Tibial nerve (tissue), 4 donors: ENCODE measurements at places on chromosomes 6 and 20. TPM values are rescaled to one million over a fixed set of nuclear protein-coding genes. Genes with fewer than 3 reads are reported as not detected.

GRCh38 chr6:129635396-129636130 lies 74.4 kb downstream of the ARHGAP18 start:
- H3K36me3 ChIP-seq: no peaks in the 10 kb centered on the region
- H3K4me3 ChIP-seq: no peak overlapping the region
- no peak for DNase-seq
- no peak overlapping the region for H3K27ac ChIP-seq
- no peaks in the 10 kb centered on the region for H3K27me3 ChIP-seq

- DNase-seq: no peak
- H3K4me3 ChIP-seq: no peak overlapping the region
- H3K4me1 ChIP-seq: no peaks in the 10 kb centered on the region
- H3K27me3 ChIP-seq: no peaks in the 10 kb centered on the region
Measured at GRCh38 chr6:147949981-147950622, 392.5 kb upstream of the SASH1 start.

DNA sequence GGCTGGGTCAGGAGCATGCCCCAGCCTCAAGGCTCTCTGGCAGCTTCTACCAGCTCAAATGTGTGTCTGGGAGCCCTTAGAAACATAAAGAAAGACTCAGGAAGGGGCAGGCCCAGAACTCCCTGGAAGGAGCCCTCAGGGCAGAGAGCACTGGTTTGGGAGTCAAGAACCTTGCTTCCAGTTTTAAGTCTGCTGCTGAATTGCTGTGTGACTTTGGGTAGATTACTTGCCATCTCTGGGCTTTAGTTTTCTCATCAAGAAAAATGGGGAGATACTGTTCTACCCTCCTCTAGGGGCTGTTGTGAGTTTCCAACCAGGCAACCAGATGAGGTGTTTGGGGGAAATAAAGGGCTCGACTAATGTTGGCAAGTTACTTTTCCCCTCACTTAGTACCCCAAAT lies 8.8 kb downstream of the GDAP1L1 start:
- no peaks in the 10 kb centered on the region for H3K27me3 ChIP-seq
- H3K36me3 ChIP-seq: no peaks in the 10 kb centered on the region
- H3K27ac ChIP-seq: no peak overlapping the region
- DNase-seq: no peak
- no peaks in the 10 kb centered on the region for H3K4me1 ChIP-seq
- H3K4me3 ChIP-seq: no peak overlapping the region

- no peaks in the 10 kb centered on the region for H3K36me3 ChIP-seq
- H3K27me3 ChIP-seq: no peaks in the 10 kb centered on the region
- no peaks in the 10 kb centered on the region for H3K4me1 ChIP-seq
- no peak for DNase-seq
Measured at GRCh38 chr20:48597521-48598302, 230.1 kb downstream of the PREX1 start.

DNA sequence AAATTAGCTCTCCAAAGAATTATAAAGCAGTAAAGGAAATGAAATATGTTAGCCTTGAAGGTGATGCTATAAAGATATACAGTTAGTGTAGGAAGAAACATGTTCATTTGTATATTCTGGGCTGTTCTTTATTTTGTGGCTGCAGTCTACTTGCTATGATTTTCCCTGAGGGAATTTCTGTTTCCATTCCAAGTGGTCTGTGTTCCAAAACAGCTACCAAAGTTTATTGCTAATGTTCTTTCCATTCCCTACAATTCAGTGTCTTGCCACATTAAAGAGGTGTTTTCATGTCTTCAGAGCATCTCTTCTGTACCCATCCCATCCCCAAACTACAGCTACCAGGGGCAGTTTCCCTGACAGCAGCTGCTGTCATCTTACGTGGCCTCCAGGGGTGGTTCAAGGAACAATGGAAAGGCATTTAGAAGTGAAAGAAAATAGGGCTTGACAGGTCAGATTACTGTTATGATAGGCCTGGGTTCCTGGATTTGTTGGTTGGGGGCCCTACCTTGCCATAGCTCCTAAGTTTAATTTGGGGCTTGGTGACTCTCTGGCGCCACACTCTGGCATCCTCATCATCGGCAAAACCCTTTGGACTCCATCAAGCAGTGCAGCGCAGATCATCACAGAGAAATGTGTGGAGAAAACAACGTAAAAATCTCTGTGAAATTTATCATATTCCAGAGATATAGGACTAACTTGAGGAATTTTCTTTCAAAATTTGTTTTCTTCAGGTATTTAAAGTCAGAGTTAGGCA lies 33.8 kb upstream of the AIG1 start:
- no peaks in the 10 kb centered on the region for H3K27me3 ChIP-seq
- H3K4me3 ChIP-seq: no peak overlapping the region
- H3K4me1 ChIP-seq: peaks cover 5% of the 10 kb centered on the region
- peak; percentile 28 for DNase-seq

DNA sequence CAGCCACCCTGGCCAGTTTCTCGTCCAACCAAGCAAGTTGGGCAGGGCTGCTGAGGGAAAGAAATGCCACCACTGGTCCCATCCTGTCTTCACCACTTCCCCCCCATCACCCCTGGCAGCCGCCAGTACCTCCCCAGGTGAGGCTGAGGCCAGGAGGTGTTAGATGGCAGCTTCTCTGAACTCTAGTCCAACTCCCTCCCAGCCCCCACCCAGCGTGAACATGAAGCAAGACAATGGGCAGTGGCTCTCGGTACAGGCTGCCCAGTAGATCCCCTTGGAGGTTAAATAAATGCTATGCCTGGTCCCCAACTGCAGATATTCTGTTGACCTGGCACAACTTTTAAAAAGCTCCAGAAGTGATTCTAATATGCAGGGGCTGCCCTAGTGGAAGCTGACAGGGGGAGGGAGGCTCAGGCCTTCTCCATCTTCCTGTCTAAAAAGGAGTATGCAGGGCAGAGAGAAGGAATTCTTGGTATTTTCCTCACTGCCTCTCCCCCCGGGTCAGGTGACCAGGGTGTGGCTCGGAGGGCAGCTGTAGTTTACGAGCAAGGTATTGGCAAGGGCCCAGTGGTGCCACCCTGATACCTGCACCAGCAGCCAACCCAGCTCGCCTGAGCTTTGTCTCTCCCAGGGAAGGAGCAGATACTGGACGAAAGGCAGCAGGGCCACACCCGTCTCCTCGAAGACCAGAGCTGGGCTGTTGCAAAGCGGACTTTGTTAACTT lies 25.7 kb downstream of the KCNK5 start:
- no peak for DNase-seq
- no peaks in the 10 kb centered on the region for H3K27me3 ChIP-seq
- no peak overlapping the region for H3K4me3 ChIP-seq
- peak overlapping the region; percentile 52 for H3K27ac ChIP-seq
- H3K36me3 ChIP-seq: no peaks in the 10 kb centered on the region
- peaks cover 38% of the 10 kb centered on the region for H3K4me1 ChIP-seq

GRCh38 chr20:19849341-19850197 lies 91.5 kb downstream of the RIN2 start:
- peaks cover 12% of the 10 kb centered on the region for H3K4me1 ChIP-seq
- H3K27me3 ChIP-seq: no peaks in the 10 kb centered on the region
- no peak overlapping the region for H3K4me3 ChIP-seq
- DNase-seq: no peak
- no peaks in the 10 kb centered on the region for H3K36me3 ChIP-seq

- no peaks in the 10 kb centered on the region for H3K4me1 ChIP-seq
- H3K27me3 ChIP-seq: no peaks in the 10 kb centered on the region
- no peak for DNase-seq
- no peak overlapping the region for H3K4me3 ChIP-seq
- no peaks in the 10 kb centered on the region for H3K36me3 ChIP-seq
Measured at GRCh38 chr20:43658723-43659419, 8.0 kb upstream of the MYBL2 start.

DNA sequence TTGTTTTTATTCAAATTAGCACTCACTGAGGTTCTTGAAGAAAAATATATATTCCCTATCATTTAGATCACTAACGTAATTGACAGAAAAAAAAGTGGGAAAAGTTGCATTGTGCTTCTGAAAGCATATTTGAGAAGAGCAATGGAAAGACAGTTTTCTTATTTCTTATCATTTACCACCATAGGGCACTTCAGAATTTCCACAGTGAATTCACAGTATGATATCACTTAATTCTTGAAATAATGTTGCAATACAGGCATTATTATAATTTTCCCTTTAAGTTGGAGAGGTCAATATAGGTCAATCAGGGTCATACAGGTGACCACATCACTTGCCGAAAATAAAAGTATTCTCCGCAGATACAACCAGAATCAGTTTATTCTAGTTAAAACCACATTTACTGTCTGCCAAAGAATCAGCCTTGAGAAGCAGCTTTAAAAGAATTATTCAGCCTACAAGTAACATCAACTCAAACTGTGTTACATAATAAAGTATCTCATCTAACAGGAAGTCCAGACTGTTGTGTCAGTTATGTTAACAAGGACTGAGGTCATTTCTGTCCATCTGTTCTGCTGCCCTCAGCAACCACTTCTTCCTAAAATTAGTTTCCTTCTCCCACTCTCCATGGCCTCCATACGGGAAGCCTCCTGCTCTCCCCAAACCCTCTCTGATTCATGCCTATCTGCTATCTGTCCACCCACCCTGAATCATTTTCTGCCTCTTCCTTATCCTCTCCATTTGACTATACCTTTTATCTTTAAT lies 121.2 kb downstream of the SIM1 start:
- no peak overlapping the region for H3K27ac ChIP-seq
- no peaks in the 10 kb centered on the region for H3K36me3 ChIP-seq
- no peaks in the 10 kb centered on the region for H3K4me1 ChIP-seq
- no peaks in the 10 kb centered on the region for H3K27me3 ChIP-seq
- no peak for DNase-seq
- no peak overlapping the region for H3K4me3 ChIP-seq

DNA sequence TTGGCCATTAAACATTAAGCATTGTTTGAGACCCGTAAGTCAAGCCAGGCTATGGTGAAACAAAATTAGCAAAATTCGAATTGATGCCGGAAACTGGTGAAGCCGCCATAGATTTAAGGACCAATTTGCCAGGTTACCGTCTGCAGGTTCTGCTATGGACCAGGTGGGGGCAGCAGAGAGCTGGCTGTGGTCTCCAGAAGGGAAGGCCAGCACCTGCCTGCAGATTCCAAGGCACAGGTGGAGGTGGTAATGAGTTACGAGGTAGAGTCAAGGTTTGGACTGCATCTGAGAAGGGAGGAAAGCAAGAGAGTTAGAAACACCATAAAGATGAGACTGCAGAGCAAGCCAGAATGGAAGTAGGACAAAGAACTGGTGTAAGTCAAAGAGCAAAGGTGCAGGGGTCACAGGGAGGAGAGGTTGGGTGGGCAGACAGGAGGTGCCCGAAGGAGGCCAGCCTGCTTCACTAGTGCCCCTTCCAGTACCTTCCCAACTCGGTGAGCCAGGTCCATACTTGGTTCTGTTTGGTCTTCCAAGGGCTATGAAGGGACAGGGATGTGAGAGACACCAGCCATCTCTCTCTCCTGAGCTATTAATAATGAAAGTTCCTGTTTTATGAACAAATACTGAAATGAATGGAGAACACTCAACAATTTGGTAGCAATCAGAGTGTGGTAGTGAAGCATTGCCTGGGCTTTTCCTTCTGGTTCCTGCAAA lies 131.6 kb upstream of the ESR1 start:
- no peak overlapping the region for H3K4me3 ChIP-seq
- DNase-seq: no peak
- no peak overlapping the region for H3K27ac ChIP-seq
- no peaks in the 10 kb centered on the region for H3K27me3 ChIP-seq
- no peaks in the 10 kb centered on the region for H3K36me3 ChIP-seq
- no peaks in the 10 kb centered on the region for H3K4me1 ChIP-seq

DNA sequence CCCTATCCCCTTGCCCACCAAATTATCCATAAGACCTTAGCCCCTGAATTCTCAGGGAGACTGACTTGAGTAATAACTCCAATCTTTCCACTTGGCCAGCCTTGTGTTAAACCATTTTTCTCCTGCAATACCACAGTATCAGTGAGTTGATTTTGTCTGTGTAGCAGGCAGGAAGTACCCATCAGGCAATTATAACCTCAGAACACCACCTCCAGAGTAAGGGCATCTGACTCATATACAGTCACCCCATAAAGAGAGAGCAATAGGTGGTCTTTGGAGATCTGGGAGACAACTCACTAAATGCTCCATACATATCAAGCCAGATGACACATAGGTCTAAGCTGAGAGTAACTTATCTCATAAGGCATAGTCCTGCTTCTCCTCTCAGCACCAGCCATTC lies 83.7 kb downstream of the FILIP1 start:
- H3K4me3 ChIP-seq: no peak overlapping the region
- H3K36me3 ChIP-seq: no peaks in the 10 kb centered on the region
- H3K27me3 ChIP-seq: no peaks in the 10 kb centered on the region
- DNase-seq: no peak
- no peaks in the 10 kb centered on the region for H3K4me1 ChIP-seq

GRCh38 chr6:112004201-112005012 lies 49.5 kb upstream of the CCN6 start:
- H3K27me3 ChIP-seq: no peaks in the 10 kb centered on the region
- peaks cover 22% of the 10 kb centered on the region for H3K4me1 ChIP-seq
- peak overlapping the region; percentile 25 for H3K27ac ChIP-seq
- no peaks in the 10 kb centered on the region for H3K36me3 ChIP-seq
- DNase-seq: no peak

DNA sequence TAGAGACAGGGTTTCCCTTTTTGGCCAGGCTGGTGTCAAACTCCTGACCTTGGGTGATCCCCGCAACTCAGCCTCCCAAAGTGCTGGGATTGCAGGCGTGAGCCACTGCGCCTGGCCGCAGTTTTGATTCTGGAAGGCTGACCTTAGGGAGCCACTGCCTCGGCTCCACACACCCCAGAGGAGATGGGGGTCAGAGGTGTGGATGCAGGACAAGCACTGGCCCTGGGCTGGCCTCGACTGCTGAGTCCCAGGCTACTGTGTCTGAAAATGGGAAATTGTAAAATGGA lies 1.5 kb downstream of the ZBP1 start:
- DNase-seq: no peak
- no peaks in the 10 kb centered on the region for H3K27me3 ChIP-seq
- H3K36me3 ChIP-seq: no peaks in the 10 kb centered on the region
- no peak overlapping the region for H3K4me3 ChIP-seq
- H3K4me1 ChIP-seq: no peaks in the 10 kb centered on the region
- peak overlapping the region; percentile 44 for H3K27ac ChIP-seq

SAMD10 gene
- total RNA-seq: 1.3 TPM

CASS4 gene
- 7.5 TPM for total RNA-seq

MTO1 gene
- total RNA-seq: 36.9 TPM

FKBP1A gene
- 172 TPM for total RNA-seq

FERMT1 gene
- 0.78 TPM for total RNA-seq

TRIM15 gene
- not detected for total RNA-seq
